NCI-H446 (cell line): ENCODE measurements at places on chromosomes 7 and 10.
A peak's percentile ranks its signal among the peaks of the same experiment; 100 is the strongest.

- no peak for DNase-seq
These were observed 37.2 kb upstream of the ABCB5 start for GRCh38 chr7:20578257-20578771.

GRCh38 chr10:43955002-43955596 lies 306.4 kb upstream of the ZNF32 start:
- no peak for DNase-seq

GRCh38 chr7:8082762-8083161 lies 114.2 kb downstream of the GLCCI1 start:
- no peak for DNase-seq

- DNase-seq, result no peak
These were observed 140.7 kb downstream of the ATE1 start for GRCh38 chr10:121787169-121787568.

DNA sequence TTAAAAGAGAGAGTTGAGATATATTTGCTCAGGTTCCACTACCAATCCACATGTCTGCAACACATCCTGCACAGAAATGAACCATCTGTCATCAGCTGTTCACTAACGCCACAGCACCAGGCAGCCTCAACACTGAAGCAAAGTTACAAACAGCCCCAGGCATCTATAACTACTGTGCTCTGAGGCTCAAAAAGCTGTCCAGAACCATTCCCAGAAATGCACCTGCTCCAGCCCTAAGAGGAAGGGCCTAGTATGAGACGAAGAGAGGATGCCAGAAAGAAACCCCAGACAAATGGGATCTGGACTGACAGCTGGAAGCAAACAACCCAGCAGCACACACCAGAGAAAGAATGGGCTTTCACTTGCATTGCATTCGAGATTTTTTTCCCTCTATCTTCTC lies 159.3 kb downstream of the ELMO1 start:
- no peak for DNase-seq

GRCh38 chr10:132716691-132717490 lies 69.1 kb downstream of the NKX6-2 start:
- no peak for DNase-seq

DNA sequence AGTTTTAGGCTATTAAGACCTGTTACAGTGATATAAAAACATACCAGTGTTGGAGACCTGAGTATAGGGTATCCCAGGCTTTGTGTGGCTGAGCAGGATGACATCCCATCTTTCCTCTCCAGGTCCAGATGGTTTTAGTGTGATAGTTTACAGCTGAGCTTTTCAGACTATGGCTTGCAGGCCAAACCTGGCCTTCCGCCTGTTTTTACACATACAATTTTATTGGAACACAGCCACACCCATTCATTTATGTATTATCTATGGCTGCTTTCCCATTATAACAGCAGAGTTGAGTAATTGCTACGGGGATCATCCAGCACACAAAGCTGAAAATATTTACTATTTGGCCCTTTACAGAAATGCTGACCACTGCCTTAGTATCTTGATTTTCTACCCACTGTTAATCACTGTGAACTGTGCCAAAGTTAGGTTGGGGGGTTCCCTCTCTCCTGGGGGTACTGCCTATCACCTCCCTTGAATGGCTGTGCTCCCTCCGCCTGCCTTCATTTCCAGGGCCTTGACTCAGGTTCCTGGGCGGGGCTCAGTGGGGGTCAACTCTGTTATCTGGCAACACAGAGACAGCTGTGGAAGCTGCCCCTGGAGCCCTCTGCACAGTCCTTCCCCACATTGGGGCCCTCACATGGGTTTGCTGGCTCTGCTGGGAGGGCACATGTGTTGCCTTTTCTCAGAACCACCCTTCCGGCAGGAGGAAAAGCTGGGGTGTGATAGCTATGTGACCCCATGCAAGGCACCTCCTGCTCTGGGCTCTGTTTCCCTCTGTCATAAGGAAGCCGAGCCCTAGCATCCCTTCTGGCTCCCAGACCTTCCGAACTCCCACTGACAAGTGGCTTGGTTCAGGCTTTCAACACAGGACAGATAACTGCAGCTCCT lies 40.3 kb upstream of the SH2D4B start:
- DNase-seq, result peak; percentile 55

DNA sequence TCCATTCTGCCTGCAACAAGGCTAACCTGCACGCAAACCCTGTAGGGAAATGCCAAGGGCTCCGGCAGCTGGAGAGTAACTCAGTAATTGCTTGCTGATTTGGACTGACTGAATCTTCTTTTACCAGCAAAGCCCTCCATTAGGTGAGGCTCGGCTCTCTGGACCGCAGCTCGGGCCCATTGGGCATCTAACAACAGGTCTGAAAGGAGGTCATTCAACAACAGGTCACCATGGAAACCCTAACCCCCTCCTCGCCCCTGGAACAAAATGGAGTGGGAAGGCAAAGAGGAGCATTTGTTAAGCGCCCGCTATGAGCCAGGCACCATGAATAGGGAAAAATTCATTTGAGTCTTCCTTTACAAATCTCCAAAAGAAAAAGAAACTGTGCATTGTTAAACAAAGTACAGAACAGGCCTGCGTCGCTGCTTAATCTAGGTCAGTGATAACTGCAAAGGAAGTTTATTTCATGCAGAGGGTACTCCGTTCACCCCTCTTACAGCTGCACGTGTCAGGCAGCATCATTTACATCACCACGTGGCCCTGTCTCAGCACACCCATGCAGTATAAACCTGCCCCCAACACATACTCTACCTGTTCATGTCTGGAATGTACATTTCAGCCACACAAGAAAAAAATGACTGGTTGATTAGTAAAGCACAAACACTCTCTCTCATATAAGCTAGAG lies 248.8 kb upstream of the NEBL start:
- DNase-seq, result no peak

DNA sequence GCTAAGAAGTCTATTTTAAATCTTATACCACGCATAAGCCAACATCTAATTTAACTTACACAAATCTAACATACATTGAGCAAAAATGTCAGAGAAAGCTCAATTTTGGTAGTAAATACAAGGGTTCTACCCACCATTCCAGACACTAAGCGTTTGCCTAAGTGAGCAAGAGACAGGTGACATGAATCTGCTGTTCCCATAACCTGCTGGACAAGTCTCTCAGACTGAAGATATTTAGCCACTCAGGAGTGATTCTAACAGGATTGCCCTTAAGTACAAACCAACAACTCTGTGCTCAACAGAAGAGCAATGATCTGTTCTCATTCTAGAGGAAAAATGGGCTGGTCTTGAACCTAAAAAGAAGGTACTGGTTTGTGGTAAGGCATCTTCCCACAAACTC lies 18.8 kb downstream of the EZH2 start:
- no peak for DNase-seq

GRCh38 chr10:100970076-100970913 lies 991 bp downstream of the SEMA4G start:
- no peak for DNase-seq

- no peak for DNase-seq
These were observed 453.1 kb upstream of the MKI67 start for GRCh38 chr10:128579280-128579865.

- DNase-seq, result no peak
These were observed 308.5 kb downstream of the WDR11 start for GRCh38 chr10:121159670-121160069.

GRCh38 chr10:63466144-63466935 lies 563 bp upstream of the JMJD1C start:
- DNase-seq, result no peak

DNA sequence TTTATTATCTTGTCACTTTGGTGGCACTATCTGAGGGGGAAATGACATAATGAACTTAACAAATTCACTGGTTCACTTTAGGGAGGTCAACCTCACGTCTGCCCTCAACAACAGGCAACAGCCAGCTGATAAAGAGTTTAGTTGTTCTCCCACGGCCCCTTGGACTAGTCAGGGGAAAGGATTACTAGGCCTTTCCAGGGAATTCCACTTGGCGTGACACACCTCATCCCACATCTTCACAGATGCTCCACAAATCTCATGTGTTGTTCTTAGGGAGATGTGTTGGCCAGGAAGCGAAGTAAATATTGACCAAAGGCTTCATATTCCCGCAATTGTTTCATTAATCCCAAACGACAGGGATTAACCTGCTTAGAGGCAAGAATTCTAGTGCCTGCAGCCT lies 183.5 kb upstream of the CDCA7L start:
- no peak for DNase-seq

DNA sequence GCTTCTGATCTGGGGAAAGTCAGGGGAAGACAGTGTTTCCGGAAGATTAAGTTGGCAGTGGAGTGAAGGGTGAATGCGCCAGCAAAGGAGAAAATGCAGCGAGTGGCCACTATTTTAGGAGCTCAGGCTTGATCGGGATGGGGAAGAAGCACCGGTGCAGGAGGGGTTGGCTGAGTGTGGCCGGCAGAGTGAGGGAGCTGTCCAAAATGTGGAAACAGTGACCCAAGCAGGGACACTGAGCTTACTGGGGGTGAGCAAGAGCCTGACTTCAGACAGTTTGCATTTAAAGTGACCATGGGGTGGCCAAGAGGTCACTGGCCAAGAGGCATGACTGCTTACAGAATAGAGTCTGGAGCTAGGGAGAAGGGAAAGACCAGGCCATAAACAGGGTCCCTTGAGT lies 79.3 kb downstream of the GOLGA7B start:
- DNase-seq, result no peak

DNA sequence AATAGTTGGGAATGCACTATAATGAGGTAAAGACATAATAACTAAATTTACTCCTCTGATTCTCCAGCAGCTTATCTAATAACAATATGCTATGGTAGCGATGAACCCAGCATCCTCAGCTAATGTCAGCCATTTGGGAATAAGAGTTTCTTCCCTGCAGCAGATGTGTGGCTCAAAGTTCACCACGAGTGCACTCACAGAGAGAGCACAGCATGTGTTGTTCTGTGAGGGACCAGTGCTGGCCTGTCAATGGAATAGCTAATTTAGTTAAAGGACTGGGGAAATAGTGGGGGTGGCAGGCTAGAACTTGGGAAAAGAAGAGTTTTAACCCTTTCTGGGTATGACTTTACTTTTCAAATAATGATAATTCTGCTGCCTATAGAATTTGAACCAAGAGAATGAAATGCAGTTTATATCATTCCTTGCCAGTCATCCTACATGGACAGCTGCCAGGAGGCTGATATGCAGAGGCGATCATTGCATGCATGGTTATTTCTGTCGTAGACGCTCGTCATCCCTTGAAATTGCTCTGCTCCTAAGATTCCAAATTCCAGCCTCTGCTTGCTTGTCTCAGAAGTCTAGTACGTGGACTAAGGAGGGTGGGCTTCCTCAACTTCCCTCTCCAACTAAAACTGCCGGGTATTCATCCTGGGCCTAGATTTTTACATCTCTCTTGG lies 355.6 kb downstream of the RNLS start:
- DNase-seq, result peak; percentile 42

GRCh38 chr10:86685893-86686632 lies 17.8 kb downstream of the LDB3 start:
- no peak for DNase-seq

DNA sequence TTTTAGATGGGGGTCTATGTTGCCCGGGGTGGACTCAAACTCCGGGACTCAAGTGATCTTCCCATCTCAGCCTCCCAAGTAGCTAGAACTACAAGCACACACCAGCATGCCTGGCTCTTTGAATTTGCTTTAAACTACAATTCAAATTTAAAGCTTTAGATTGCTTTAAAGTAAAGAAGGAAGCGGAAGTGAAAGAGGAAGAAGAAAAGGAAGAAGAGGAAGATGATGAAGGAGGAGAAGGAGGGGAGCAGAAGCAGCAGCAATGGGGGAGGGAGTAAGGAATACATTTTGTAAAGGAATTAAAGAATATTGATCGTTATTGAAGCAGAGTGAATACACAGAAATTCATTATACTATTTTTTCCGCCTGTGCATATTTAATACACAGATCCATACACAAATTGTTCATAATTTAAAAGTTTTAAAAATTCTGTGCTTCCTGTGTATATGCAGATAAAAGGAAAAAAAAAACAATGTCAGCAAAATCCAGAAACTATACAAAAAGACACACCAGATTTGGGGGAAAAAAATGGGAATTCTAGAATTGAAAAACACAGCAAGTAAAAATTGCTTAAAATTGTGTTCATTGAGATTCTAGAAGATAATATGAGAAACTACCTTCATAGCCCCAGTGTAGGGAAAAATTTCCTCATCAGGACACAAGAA lies 60.8 kb upstream of the KCNMA1 start:
- no peak for DNase-seq

GRCh38 chr7:86965727-86966120 lies 93.7 kb downstream of the ELAPOR2 start:
- DNase-seq, result no peak

DNA sequence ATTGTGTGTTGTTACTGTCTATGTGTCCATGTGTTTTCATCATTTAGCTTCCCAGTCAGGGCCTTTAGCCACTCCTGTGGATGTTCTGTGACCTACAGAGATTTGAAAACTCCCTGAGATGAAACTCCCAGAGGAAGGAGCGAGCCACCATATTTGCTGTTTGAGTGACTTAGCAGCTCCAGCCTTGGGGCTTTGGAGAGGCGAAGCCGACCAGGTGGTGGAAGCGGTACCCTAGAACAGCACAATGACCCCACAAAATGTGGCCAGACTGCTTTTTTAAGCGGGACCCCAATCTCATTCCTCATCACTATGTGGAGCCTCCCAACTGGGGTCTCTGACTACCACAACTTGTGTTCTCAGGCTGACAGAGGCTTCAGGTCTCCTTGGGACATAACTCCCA lies 323.9 kb upstream of the KCND2 start:
- no peak for DNase-seq

- DNase-seq, result no peak
These were observed 93.3 kb upstream of the FZD8 start for GRCh38 chr10:35735412-35735811.

GRCh38 chr10:3820255-3820654 lies 35.2 kb upstream of the KLF6 start:
- no peak for DNase-seq

GRCh38 chr10:11612021-11613001 lies 861 bp upstream of the USP6NL start:
- DNase-seq, result no peak

DNA sequence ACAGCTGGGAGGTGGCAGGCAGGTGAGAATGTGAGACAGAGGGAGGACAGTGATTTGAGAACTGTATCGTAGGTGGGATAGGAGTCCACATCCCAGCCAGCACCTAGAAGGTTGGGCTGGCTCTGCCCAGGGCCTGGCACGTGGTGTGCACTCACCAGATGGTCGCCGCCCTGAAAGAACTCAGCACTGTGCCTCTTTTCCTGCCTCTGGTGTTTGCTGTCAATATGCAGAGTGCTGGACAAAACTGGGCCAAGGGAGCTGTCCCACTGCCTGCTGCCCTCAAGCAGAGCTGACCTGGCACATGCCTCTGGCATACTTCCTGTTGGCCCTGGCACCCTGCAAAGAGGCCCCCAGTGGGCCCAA lies 36.8 kb downstream of the CHST3 start:
- DNase-seq, result no peak

DNA sequence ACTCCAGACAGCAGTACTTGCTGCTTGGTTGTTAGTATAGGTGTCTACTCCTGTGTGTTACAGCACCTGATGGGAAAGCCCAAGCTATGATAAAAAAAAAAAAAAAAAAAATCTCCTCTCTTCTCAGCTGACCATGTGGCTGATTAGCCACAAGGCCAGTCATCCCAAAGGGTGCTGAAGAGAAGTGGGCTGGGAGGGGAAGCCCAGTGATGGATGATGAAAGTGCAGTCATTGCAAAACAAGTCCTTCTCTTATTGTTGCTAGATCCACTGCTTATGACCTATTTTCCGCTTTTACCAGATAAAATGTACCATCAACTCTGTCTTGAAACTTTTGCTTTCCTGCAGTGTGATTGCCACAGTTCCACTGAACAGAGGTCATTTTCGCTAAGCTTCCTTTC lies 1092.5 kb upstream of the C7orf33 start:
- no peak for DNase-seq
